ENCODE measurements at places on chromosomes 4 and X.
A peak's percentile ranks its signal among the peaks of the same experiment; 100 is the strongest.

- no peak for DNase-seq
Observed at GRCh38 chrX:40043895-40044294, 53.9 kb downstream of the BCOR start.

DNA sequence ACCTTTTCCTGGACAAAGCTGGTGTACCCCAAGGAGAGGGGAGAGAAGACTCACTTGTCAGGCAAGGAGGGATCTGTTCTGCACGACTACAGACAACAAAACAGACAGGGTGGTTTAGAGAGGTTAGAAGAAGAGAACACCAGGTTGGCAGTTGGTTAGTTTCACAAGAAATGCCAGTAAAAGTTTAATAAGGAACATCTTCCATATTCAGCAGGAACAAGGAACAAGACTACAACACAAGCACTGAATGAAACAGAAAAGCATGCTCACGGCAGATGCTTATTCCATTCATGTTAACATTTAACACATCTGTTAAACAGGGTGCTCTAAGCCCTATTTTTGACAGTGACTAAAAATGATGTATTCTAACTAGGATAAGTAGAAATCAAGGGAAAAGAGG, 158.2 kb downstream of the WDFY3 start:
- no peak for DNase-seq

GRCh38 chrX:150158554-150159332, 204.4 kb upstream of the MAMLD1 start:
- DNase-seq = no peak

DNA sequence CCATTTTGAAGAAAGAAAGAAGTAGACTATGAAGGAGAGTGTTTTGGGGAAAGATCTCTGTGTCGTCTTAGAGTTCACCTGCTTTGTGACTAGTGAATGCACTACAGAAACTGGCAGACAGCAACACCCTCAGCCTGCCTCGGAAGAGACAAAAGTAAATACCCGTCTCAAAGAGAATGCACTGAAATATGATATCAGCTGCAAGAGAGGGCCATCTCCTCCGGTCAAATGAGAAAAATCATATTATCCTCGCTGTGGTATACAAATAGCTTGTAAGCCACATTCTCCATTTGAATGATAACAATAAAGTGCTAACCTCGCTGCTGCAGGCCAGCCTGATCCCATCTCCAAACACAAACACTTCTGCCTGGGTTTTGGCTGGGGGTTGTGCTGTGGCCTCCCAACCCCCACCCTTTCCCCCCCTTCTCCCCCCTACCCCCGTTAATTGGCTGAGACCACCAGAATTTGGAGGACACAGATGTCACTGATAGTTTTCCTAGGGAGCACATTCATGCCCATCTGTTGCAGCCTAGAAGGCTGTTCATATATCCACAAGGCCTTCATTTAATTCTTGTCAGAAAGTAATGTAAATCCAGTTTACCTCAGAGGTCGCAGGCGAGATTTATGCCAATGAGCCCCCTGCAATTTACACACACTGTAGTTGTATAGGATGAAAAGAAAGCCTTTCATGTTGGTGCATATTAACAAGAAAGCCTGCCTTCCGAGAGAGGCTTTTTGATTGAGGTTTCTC, 46.3 kb downstream of the ALPK1 start:
- DNase-seq = no peak

DNA sequence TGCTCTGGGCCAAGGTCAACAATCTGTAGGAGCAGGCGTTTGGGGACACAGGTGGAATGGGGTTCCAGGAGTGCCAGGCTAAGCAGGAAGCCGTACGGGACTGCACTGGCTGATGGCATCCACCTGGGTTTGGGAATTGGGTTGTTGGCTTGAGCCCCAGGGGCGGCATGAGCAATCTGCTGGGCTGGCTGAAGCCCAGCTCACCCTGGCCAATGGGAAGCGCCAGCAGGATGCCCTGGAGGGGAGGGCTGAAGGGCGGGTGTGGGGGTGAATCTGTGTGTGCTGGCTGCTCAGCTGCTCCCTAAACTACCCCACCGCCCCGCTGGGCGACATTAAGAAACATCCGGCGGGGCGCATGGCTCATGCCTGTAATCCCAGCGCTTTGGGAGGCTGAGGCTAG, 8.9 kb upstream of the RGS12 start:
- no peak for DNase-seq

GRCh38 chr4:3342182-3342854, 49.5 kb downstream of the RGS12 start:
- no peak for DNase-seq

DNA sequence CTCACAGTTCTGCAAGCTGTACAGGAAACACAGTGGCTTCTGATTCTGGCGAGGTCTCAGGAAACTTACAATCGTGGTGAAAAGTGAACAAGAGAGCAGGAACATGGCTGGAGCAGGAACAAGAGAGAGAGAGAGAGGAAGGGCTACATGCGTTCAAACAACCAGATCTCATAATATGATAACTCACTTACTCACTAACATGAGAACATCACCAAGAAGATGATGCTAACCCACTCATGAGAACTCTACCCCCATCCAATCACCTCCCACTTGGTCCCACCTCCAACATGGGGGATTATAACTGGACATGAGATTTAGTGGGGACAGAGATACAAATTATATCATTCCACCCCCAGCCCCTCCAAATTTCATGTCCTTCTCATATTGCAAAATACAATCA, 9.8 kb upstream of the TLR1 start:
- no peak for DNase-seq

DNA sequence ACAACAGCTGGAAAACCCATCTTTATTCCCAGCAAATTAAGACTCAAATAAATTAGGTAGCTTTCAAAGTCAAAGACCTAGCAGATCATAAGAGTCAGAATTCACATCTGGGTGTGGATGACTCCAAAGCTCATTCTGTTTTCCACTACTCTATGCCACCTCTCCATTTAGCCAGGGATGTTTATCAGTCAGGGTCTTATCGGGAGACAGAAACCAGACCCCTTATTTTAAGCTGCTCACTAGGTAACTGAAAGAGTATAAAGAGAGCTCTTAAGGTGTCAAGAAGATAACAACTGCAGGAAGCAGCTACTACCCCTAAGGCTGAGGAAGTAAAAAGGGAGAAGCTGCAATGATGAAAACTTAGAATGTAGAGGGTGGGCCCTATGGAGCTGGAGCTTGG, 333.7 kb upstream of the KLF3 start:
- no peak for DNase-seq

DNA sequence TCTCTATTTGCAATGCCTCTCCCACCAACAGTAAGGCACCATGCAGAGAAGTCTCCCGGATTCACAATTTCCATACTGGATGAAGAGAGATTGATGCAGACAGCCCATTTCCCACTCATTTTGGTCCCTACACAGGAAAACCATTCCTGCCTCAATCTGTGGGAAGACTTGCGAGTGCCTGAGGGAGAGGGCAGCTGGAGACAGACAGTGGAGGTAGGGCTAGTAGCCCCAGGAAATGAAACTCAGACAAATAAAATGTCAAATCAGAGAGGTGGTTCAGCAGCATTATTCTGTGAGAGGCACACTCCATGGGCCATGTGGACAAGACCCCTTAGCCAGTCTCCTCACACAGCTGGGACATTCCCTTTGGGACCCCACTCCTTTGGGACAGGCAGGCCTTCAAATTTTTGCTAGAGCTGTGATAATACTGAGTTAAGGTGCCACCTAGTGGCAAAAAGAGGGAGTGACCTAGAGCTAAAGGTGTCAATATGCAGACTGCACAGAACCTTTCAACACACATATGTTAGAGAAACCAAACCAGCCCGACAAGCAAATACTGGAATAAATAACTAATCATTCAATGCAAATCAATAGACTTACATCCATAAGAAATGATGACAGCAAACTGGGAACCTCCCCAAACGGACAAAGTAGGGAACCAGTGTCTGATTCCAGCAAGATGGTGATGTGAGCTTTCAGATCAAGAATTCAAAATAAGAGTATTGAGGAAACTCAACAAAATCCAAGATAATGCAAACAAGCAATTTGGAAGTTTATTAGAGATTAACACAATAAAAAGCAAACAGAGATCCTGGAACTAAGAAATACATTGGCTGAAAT, 1865.3 kb upstream of the AGA start:
- DNase-seq = no peak

- no peak for DNase-seq
Observed at GRCh38 chrX:24027985-24028384, 999 bp upstream of the KLHL15 start.

DNA sequence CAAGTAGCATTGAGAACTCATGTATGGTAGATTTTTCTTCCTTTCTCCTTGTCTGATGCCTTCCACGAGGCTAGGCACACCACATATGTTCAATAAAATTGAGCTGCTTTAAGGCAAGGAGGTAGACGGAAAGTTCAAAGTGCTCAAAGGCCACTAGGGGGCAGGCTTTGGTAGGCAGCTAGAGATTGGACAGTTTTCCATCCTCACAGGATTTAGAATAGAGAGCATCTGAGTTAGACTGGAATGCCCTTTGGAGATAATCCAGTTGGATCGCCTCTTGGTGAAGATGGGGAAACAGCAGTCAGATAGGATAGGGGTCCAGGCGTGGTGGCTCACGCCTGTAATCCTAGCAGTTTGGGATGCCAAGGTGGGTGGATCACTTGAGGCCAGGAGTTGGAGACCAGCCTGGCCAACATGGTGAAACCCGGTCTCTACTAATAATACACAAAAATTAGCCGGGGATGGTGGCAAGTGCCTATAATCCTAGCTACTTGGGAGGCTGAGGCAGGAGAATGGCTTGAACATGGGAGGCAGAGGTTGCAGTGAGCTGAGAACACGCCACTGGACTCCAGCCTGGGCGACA, 30.4 kb downstream of the ELF4 start:
- DNase-seq = peak; percentile 26

- no peak for DNase-seq
Observed at GRCh38 chr4:74385386-74385785, 20.4 kb downstream of the EREG start.

DNA sequence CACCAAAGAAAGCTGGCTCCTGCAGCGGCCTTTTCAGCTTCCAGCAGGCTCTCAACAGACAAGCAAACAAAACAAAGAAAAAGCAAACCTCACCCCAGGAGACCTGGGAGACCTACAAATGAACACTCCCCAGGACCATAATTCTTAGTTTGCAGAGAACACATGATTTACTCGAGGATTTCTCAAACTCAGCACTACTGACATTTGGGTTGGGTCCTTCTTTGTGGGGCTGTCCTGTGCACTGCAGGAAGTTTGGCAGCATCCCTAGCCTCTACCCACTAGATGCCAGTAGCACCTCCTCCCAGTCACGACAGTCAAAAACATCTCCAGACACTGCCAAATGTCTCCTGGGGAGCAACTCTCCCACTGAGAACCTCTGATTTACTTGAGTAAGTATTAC, 21.9 kb downstream of the APOO start:
- no peak for DNase-seq

- peak; percentile 6 for DNase-seq
Observed at GRCh38 chrX:107826238-107827029, 768 bp downstream of the MID2 start.

DNA sequence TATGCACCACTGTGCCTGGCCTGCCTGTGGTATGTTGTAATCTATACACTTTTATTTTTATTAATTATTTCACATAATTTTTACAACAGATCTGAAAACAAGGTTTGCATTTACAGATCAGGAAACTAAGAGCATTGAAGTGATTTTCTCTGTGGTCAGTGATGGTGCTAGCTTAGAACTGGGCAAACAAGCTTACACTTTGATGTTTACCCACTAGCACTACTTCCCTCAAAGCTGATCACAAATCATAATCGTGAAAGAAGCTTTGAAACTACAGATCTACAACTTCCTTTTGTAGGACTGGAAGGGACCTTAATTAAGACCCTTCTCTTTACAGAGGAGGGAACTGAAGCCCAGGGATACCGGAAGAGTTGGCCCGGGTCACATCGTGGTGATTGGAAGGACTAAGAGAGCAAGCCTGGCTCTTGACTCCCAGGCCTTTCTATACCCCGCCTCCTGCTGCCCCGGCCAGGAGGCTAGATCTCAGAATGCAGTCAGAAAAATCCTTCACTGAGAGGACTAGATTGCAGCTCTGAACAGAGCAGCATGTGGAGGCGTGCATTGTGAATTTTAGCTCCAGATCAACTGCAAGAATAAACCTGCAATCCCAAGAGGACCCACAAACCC, 93.7 kb upstream of the ZNF827 start:
- DNase-seq = no peak

DNA sequence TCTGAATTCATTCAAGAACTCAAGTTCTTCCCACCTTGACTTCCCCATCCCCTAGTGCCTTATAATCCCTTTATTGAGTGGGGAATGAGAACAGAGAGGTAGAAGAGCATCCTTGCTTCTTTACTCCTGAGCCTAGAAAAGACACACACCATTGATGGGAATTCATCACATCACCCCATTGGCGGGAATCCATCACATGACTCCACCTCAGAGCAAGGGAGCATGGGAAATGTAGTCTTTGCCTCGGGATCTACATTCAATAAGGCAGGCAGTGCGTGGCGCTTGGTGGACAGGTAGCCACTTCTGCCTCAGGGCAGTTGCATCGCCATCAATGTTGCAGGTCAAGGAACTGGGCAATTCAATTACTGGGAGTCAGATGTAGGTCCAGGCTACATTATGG, 50.7 kb downstream of the MXRA5 start:
- no peak for DNase-seq

GRCh38 chr4:34814266-34814665, 1430.0 kb downstream of the ARAP2 start:
- no peak for DNase-seq

DNA sequence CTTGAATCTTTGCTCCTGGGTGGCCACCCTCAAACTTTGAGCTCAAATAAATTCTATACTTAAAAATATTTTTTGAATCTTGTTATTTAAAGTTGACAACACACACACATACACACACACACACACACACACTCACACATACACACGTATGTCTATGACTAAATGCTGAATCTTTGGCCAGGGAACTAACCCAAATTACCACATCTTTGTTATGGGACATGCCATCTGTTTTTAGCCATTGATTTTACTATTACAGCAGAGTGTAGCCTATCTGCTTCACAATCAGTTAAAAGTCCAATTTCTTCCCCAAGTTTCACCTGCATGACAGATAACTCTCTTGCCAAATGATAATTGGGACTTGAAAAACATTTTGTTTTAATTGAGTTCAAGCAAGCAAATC, 45.0 kb upstream of the USP46 start:
- DNase-seq = no peak

GRCh38 chr4:1199556-1200331, 27.4 kb upstream of the SPON2 start:
- DNase-seq = no peak

Measured in stimulated activated CD4-positive, alpha-beta T cell treated with anti-CD3 and anti-CD28 coated beads, Interleukin-15, amount 100 ng/mL, for 1 hour (primary cell).